Head of caudate nucleus (tissue), 42 donors: ENCODE measurements at places on chromosomes 2 and 18.

- DNase-seq, result no peak
Observed at GRCh38 chr2:127811397-127812321, 688 bp upstream of the WDR33 start.

- DNase-seq, result no peak
Observed at GRCh38 chr2:23761638-23762037, 165.3 kb downstream of the ATAD2B start.

DNA sequence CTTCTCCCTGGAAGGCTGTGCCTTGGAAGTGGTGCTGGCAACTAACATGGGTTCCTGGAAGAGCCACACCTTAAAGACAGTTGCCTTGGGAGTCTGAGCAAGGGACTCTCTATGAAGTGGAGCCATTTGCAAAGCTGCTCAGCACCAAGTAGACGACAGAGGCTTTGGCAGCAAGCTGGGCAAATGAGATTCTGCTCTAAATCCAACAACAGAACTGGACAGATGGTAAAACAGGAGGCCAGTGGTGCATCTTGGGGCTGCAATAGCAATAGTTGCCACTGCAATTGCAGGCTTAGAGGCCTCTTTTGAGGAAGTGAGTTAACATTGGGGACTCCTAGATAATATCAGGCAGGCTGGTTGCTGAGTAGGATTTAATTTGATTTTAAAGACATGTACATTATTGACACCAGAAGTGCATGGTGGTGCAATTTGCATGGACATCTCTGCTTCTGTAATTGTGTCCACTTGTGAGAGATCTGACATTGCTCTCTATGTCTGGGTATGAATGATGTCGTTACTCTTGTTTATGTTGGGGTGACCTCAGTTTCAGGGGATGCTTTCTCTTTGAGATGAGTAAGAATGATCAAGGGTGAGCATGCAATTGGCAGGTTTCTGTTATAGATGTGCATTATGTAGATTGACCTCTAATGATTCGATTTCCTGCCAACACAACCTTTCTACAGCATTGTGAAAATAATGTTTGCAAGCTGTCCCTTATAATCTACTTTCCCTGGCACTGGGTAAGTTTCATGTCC lies 568.3 kb upstream of the MEX3C start:
- no peak for DNase-seq

DNA sequence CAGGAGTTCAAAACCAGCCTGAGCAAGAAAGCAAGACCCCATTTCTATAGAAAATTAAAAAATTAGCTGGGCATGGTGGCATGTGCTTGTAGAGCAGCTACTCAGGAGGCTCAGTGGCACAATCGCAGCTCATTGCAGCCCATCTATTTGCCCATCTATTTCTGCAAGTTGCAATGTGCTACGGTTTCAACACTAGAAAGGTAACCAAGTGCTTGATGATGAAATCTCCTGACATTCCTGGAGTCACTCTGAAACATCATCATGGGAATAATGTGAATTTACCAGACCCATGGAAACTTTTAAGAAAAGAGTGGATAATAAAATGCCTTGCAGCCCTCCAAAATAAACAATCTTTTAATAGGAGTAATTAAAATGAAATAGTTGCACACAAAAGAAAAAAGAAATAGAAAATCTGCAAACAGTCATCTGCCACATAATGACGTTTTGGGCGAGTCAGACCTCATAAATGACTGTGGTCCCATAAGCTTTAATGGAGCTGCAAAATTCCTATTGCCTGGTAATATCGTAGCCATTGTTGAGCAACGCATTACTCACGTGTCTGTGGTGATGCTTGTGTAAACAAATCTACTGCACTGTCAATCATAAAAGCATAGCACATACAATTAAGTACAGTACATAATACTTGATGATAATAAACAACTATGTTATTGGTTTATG lies 46.6 kb upstream of the AMMECR1L start:
- DNase-seq, result no peak

GRCh38 chr2:129469389-129469788 lies 510.1 kb upstream of the RAB6C start:
- DNase-seq, result no peak

- DNase-seq, result no peak
Observed at GRCh38 chr2:207768866-207769596, 675 bp downstream of the FZD5 start.

GRCh38 chr2:188798159-188798558 lies 176.0 kb upstream of the COL3A1 start:
- DNase-seq, result no peak

DNA sequence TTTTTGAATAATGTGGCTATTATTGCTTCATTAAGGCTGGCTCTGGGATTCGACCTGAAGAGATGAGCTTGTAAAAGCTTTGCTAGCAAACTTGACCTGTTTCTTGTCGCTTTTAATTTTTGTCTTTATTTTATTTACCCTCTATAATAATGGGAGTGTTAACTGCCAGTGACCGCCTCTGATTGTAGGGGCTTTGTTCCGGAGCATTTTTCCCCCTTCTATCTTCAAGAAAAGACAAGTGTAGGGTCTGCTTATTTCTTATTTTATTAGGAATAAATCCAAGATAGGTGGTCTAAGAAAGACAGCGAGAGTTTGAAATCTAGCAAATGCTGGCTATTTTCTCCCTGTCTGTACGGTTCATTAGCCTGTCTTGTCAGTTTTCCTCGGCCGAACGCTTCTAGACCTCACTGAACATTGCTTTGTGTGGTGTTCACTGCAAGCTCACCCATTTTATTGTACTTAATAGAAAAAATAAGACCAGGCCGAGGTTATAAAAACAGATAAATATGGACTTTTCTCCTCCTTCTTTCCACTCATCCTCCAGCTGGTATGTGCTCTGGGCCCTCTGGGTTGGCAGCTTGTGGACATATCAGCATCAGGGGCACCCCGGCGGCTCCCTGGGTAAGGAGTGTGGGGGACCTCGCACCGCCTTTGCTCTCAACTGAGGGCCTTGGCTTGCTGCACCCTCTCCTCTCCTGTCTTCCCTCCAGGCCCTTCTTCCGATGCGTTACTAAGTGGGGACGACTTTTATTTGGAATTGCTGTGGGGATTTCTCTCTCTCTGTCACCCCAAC lies 8.5 kb downstream of the MEIS1 start:
- DNase-seq, result no peak

GRCh38 chr2:208489687-208490086 lies 83.1 kb downstream of the PTH2R start:
- DNase-seq, result no peak
